ENCODE measurements at places on chromosomes 12 and 14.

DNA sequence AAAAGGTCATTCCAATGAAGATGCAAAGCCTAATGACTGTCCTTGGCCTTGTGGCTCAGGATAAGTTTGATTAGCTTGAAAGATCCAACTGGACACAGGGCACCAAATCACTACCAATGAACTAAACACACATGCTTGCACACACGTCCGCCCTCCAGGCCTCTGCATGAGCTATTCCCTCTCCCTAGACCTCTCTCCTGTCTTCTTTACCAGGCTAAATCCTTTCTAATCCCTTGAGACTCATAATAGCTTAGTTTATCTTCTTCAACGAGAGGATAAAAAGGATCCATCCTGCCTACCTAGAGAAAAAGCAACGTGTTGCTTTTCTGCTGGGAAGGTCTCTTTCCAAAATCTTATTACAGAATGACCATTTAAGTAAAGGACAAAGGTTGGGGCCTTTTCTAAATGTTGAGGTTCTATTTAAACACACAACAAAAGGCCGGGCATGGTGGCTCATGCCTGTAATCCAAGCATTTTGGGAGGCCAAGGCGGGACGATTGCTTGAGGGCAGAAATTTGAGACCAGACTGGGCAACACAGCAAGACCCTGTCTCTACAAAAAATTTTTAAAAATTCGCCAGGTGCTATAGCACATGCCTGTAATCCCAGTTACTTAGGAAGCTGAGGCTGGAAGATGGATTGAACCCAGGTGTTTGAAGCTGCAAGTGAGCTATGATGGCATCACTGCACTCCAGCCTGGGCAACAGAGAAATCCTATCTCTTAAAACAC is 22.4 kb downstream of the PXN start:
- DNase-seq, result no peak

DNA sequence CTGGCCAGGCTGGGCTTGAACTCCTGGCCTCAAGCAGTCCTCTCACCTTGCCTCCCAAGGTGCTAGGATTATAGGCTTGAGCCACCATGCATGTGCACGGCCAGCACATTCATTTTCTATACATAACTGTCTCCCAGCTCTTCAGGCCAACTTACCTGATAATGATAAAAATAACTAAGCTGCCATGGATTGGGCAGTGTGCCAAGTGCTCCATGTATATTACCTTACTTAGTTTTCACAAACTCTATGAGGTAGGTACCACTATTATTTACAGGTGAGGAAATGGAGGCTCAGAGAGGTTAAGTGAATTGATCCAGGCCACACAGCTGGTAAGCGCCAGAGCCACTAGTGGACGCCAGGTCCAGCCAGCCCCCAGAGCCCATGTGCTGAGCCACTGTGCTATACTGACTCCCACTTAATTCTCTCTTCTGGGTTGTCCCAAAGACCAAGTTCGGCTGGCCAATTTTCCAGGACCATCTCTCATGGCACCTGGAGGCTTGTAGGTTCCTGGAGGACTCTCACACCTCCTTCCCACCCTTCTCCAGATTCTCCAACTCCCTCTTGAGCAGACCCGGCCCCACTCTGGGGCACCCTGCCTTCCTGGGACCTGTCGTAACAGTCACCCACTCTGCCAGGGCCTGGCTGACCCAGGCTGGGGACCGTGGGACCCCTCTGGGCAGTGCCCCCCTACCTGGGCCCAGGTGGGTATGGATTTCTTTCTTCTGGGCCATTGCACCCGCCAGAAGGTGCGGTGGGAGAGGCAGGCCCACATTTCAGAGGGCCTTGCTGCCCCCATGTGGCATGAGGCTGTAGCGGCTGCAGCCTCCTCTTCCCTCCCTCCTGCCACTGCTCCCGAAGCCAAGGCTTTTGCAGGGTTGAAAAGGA is 30.2 kb upstream of the CIPC start:
- DNase-seq, result peak; percentile 74

GRCh38 chr14:45426685-45427282 is 173.8 kb upstream of the MIS18BP1 start:
- DNase-seq, result peak; percentile 57

DNA sequence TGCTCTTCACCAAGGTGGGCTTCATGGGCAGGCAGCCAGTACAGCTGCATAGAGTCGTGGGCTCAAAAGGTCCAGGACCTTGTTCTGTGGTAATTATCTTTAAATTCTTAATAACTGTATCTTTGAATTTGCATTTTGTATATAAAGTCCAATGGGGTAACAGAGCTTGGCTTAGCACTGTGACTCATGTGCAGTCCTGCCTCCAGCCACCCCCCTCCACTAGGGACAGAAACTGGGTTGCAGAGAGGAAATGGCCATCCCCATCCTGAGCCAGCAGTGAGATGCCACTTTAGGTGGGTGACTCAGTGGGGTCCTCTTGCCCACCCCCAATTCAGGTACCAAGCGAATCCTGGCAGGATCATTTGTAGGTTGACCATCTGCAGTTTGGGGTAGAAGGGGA is 48.1 kb downstream of the EPS8 start:
- no peak for DNase-seq

GRCh38 chr12:50059440-50060119 is 2.2 kb downstream of the ASIC1 start:
- DNase-seq, result no peak

DNA sequence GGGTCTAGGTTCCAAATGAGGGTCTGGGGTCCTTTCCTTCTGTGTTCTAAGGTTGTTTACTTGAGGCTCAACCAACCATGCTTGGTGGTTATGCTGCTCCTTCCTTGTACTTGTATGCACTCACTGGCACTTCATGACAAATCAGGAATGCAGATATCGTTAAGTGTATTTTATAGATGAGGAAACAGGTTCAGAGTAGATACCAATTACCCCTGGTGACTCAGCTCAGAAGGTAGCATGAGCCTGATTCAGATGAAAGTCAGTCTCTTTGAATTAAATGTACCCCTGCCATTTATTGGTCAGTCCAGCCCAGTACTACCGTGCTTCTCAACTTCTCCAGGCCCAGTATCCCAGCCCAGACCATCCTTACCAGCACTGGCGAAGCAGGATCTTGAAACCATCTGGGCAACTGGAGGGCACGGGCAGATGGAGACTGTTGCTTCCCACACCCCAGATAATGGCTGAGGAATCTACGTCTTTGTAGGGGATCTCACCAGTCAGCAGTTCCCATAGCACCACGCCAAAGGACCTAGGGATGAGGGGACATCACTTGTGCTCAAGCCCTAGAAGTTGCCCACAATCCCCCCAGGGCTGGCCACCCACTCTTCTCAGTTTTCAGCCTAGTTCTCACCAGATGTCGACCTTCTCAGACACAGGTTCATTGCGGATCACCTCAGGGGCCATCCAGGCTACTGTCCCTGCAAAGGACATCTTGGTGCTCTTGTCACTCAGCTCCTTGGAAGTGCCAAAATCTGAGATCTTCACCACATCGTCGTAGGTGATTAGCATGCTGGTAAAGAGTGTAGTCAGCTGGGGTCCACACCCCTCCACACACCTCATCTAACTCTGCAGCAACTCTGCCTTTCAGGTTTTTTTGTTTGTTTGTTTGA is 14.3 kb downstream of the MAP3K12 start:
- no peak for DNase-seq

GRCh38 chr12:112851024-112851777 is 55.6 kb upstream of the OAS1 start:
- no peak for DNase-seq

- no peak for DNase-seq
These were observed 46.2 kb downstream of the KDM2B start for GRCh38 chr12:121534495-121535148.

DNA sequence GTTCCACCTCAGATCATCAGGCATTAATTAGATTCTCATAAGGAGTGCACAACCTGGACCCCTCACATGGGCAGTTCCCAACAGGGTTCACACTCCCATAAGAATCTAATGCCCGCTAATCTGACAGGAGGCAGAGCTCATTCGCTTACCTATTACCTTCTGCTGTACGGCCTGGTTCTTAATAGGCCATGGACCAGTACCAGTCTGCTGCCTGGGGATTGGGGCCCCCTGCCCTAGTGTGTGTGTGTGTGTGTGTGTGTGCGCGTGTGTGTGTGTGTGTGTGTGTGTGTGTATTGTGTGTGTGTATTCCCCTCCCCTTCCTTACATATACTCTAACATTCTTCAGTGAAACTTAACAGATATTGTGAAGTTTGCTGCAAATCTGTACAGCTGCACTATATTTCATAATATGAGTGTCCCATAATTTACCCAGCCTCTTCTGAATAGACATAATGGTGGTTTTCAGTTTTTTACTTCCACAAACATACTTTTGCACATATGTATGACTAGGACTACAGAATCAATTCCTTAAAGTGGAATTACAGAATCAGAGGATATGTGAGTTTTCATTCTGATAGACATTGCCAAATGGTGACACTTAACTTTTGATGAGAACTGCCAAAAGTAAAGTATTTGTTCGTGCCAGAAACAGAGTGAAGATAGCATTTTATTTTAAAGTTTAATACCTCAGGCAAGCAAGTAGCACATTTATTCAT is 205.2 kb upstream of the EEA1 start:
- no peak for DNase-seq

DNA sequence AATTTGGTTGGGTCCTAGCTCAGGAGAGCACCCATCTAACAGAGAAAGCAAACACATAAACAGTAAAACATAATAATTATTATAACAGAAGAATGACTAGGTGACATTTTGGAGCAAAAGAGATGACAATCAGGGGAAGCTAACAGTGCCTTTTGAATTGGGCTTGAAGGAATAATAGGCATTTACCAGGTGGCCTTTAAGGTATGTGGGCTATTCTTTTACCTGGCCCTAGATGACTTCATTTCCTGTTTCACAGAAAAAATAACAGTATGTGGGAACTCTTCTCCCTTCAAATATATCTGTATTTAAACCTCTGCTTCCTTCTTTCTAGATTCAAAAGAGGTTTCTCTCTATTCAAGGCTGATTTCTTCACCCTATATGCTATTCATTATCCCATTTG is 3.8 kb downstream of the IRAK4 start:
- DNase-seq, result no peak

- peak; percentile 27 for DNase-seq
These were observed 40.4 kb upstream of the DIO3 start for GRCh38 chr14:101520621-101521472.

DNA sequence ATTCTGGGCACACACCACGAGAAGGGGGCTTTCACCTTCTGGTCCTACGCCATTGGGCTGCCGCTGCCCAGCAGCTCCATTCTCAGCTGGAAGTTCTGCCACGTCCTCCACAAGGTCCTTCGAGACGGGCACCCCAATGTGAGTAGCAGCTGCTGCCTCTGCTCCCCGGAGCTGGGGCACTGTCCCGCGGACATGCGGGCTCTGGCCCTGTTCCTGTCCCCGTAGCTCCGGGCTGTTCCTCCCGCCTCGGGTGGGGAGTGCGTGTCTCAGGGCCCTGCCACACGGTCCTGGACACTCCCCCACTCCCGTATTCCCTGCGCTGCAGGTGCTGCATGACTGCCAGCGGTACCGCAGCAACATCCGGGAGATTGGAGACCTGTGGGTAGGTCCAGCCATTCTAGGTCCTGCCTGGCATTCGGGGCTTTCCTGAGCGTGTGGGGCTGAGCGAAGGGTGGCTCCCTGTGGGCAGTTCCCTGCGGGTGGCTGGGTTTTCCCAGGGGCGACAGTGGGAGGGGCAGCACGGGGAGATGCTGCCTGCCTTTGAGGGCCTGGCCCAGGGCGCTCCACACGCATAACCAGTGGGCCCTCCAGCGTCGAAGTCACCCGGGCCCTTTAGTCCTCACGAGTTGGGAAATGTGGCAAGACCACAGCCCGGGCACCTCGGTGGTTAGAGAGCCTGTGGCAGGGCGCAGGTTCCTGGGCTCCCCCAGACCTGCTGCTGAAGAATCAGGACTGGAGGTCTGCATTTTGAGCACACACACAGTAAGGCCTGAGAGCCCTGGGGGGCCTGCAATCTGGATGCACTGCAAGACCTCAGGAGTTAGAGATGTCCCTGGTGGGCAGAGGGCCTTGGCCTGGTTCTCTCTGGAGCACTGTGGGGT is 13.5 kb downstream of the HIP1R start:
- DNase-seq, result no peak

DNA sequence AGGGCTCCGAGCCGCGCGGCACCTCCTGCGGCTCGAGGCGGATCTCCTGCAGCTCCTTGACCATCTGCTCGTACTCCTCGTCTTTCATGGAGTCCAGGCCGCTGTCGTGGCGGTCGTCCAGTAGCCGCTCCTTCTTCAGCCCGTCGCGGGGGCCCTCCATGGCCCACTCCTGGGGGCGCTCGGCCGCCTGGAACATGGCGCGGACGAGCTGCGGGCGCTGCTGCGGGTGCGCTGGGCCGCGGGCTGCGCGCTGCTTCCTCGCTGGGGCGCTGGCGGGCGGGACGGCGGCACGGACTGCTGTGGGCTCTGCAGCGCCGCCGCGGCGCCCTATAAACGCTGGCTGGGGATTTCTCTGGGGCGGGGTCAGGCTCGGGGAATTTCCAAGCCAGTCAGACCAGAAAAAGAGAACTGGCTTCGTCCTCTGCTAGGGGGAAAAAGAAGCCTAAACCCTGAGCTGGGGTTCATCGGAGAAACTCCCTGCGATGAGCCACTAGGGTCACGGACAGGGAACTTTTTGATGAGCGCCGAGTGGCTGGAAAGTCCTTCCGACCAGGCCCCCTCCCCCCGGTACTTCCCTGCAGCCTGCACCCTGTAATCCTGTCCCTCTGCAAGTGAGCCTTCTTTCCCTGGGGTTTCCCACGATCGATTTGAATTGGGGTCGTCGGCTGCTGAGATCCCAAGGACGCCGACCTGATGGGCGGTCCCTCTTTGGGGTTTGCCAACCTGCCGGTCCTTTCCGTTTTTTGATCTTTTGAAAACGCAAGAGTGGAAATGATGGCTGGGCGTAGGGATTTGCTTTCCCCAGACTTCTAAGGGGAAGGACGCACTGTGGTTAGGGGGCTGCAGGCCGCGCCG is at the start of gene NFKBIA:
NFKBIA (minus strand) TSS at position 301 of the 855 bp plus-strand sequence; CDS start at position 196, 105 bp downstream.
- DNase-seq, result peak; percentile 92

All from fibroblast of pulmonary artery (primary cell).